NCI-H1417 treated with DMSO at 0.1 percent for 48 hours (cell line): ENCODE measurements at places on chromosomes 12 and 14.

DNA sequence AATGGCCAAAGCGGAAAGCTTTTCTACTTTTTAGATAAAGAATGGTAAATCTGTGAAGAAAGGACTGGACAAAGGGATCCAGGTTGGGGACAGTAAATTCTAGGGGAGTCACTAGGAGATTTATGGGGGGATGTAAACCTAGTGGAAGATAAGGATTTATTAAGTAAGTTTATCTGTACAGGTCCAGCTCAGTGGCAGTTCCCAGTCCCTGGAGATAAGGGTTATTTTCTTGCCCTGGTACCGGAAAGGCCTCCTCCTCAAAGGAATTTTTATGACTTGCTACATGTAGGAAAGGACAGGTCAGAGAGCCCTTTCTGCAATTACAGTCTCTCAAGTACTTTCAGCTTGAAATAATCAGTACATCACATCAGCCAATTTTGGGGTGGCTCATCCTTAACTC is 72.6 kb upstream of the BICD1 start:
- DNase-seq = no peak

DNA sequence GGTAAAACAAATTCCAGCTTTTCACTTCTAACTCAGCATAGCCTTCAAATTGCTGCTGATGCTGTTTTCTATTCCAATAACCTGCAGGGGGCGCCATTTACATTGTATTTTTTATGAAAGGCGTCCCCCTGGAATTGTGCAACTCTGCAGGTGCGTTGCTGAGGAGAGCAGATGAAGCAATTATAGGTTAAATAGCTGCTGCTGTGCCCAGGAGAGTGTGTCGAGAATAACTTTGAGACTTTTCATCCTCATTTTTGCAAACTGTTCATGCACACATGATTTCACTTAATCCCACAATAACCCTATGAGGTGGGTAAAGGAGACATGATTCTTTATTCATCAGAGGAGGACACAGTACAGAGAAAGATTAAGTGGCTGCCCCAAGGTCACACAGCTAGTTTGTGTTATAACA is 75.7 kb downstream of the MYRFL start:
- peak; percentile 75 for DNase-seq

DNA sequence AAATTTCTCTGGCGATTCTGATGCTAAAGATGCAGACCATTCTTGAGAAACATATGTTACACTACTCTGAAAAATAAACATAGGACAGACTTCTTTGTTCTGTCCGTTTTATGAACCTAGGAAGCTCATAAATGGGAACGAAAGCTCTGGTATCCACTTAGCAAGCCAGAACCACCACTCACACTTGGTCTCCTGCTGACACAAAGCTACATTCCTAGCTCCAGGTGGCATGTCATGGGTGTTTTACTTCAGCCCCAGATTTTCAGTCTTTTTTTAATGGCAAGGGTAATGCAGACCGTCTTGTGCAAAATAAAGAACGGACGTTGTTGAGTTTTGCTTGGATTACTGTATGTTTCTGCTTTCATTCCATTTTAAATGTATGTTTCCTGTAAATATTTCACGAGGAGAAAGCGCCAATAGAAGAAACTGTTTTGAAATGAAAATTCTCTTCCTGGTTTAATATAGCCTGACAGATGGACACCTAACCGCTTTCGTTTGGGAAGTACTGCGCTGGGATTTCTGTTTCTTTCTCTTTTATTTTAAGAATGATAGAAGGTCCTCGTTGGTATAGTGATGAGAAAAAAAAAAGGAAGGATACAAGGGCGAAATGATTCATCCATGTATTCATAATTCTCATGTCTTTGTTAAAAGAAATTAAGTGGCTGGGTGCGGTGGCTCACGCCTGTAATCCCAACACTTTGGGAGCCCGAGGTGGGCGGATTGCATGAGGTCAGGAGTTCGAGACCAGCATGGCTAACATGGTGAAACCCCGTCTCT is 871 bp upstream of the COQ5 start:
- peak; percentile 78 for DNase-seq

- no peak for DNase-seq
Observed at GRCh38 chr12:67802731-67803130, 154.2 kb downstream of the DYRK2 start.

DNA sequence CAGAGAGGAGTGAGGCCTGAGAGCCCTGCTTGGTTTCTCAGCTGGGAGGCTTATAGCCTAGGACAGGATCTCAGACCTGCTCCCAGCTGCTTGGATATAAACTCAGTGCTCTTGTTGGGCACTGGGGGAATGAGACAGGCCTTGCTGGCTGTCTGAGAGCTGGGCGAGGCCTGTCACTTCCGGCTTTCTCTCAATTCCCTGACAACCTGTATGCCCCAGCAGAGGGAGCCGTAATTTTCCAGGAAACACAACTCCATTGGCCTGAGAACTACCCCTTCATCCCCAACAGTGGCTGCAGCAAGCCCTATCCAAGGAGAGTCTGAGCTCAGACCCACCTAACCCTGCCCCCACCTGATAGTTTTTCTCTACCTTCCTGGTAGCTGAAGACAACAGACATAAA is 258.3 kb upstream of the STXBP6 start:
- DNase-seq = no peak

GRCh38 chr12:111741235-111741812 is 25.4 kb upstream of the ALDH2 start:
- no peak for DNase-seq
